Breast epithelium (tissue), 4 donors: ENCODE measurements at places on chromosomes 3 and 15. TPM values are rescaled to one million over a fixed set of nuclear protein-coding genes. Genes with fewer than 3 reads are reported as not detected.
A peak's percentile ranks its signal among the peaks of the same experiment; 100 is the strongest.

DNA sequence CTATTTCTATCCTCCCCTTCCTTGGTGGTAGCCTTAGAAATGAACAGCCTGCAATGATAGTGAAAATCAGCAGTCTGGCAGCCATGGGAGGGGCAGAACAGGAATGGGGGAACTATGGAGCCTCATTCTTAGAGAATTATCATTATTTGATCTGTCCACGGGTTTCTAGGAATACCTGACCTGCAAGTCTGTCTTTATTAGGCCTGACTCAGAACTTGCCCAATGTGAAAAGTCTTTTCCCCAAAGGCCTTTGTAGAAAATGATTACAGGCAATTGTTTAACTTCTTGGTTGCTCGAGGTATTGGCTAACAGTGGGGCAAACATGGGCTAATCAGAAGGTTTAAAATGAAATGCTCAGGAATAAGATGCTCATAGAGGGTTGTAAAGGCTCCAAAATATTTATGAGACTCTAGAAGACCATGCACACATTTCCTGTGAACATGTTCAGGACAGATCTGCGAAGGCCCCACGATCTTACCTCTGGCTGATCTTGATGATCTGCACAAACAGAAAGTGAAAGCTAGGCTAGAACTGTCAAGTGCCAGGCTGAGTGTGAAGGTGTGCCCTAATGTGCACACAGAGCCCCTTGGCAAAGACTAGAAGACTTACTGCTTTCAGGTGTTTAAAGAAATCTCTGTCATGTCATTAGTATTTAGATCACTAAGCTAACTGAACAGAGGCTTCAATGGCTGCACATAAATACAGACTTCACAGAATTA, 39.6 kb upstream of the LAMP3 start:
- DNase-seq: no peak

DNA sequence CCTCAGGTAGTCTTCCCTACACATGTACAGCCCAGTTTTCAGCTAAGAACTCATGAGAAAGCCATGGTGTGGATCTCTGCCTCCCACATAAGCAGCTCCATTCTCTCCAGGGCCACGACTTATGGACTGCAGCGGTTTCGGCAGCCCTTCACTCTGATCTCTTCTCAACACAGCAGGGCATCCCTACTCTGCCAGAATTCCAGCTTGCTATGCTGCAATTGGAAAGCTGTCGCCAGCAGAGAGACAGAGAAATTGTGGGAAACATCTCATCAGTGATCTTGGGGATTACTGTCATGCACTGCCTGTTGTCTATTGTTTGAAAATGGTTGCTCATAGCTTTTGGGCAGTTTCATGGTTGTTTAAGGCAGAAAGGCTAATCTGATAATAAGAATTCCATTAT, 11.9 kb upstream of the BLM start:
- DNase-seq: no peak

STRIT1 gene
- not detected for total RNA-seq

DNA sequence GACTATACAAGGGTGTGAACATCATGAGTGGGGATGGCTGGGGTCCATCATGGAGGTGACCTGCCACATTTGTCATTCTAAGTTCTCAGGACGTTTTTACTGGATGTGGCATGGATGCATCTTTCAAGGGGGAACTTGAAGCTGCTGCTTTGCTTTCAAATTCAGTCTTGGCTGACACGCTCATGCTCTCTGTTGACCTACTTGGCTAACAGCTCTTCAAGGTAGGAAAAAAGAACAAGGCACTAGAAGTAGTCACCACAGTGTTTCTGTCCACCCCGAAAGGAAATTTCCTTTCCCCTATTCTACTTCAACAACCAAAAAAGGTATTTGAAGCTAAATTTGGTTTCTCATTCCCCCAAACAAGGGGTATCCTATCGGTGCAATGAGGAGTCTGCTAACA, 15.0 kb downstream of the STIMATE start:
- DNase-seq: no peak

GRCh38 chr15:78402061-78402610, 35.9 kb upstream of the IREB2 start:
- no peak for DNase-seq

GRCh38 chr3:45612918-45613602, 18.5 kb downstream of the LIMD1 start:
- no peak for DNase-seq

DNA sequence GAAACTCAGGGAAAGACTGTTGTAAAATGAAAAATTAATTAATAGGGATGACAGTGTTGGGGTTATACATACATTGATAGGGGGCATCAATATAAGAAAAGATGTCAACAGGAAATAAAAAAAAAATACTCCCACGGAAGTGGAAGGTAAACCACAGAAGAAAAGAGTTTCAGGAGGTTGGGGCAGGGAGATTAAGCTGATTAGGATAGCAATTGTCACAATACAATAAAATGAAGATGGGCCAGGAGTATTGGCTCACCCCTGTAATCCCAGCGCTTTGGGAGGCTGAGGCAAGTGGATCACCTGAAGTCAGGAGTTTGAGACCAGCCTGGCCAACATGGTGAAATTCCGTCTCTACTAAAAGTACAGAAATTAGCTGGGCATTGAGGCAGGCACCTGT, 536.1 kb downstream of the AGBL1 start:
- no peak for DNase-seq

DNA sequence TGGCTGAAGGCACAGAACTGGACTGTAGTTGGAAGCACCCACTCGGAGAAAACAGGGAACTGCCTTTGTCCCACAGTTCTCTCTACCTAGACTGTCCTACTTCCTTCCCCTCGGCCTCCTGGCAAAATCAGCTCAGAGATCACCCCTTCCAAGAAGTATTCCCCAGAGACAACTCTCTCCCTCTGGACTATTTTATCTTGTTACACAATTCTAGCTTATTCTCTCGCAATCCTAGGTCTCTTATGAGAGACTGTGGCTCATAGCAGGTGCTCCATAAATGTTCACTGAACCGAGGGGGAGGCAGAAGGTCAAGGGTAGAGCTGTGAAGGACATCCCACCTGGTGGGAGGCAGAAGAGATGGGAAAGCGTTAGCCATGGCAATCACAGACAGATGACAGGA, 10.6 kb downstream of the HEG1 start:
- DNase-seq: no peak

DNA sequence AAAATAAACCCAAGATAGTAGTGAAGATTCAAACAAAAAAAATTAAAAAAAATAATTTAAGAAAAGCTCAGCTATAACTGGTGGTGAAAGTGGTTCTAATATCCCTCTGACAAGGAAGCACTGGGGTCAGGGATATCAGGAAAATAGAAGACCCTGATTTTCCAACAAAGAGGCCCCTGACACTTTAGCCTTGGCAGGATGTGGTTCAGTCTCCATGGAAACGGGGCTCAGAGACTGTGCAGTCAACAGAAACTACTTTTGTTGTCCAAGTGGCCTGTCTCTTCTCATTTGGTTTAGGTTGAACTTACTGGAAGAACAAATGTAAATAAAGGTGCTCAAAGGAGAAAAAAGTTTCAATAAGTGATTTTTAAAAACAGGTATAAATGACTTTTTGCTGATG, 27.2 kb downstream of the INTS14 start:
- DNase-seq: no peak

SYNPR gene
- not detected for total RNA-seq

- DNase-seq: no peak
Measured at GRCh38 chr3:127822041-127822681, at the start of gene MGLL. TSS of gene MGLL (minus strand) at chr3:127822515. CDS start at chr3:127822318, 197 bp downstream.

- DNase-seq: peak; percentile 83
Measured at GRCh38 chr3:128993461-128994172, at the start of gene CFAP92. TSS of gene CFAP92 (minus strand) at chr3:128994076. CDS start at chr3:128993304, 772 bp downstream.

DNA sequence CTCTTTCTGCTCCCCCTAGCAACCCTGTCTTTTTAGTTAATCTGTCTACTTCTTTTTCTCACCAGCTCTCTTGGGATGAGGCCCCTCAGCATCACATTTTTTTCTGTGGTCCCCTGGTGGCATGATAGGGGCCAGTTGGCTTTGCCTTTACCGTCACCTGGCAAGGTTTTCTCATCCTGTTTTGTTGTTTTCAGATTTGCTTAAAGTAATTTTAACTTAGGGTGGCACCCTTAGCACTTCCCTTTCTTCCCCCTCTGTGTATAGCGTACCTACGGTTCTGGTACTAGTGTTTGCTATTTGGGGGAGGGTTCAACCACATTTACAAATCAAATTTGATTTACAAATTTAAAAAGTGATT, 35.6 kb downstream of the PDCD6IP start:
- no peak for DNase-seq

DNA sequence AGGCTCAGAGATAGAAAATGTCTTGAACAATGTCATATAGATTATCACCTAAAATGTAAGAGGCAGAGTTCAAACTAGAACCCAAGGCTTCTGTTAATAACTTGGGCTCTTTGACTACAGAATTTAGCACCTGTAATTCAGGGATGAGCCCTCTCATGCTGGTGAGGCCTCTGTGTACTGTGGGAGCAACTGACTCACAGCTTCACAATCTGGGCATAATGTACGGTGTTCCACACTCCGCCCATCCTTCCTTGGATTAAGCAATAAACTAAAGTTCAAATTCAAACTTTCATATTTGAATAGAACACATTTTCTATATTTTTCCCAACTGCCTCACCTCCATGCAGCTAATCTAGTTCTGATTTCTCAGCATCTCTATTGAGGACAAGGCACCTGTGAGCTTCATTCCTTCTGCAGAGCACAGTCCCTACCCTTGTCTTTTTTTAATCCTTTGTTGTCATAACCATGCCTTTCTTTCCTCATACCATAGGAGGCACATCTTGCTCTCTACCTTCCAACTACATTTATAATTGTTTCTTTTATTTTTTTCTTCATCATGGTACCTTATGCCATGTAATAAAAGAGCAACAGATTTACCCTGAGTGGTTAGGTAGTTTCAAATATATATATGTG, 392.1 kb downstream of the NLGN1 start:
- DNase-seq: no peak

DNA sequence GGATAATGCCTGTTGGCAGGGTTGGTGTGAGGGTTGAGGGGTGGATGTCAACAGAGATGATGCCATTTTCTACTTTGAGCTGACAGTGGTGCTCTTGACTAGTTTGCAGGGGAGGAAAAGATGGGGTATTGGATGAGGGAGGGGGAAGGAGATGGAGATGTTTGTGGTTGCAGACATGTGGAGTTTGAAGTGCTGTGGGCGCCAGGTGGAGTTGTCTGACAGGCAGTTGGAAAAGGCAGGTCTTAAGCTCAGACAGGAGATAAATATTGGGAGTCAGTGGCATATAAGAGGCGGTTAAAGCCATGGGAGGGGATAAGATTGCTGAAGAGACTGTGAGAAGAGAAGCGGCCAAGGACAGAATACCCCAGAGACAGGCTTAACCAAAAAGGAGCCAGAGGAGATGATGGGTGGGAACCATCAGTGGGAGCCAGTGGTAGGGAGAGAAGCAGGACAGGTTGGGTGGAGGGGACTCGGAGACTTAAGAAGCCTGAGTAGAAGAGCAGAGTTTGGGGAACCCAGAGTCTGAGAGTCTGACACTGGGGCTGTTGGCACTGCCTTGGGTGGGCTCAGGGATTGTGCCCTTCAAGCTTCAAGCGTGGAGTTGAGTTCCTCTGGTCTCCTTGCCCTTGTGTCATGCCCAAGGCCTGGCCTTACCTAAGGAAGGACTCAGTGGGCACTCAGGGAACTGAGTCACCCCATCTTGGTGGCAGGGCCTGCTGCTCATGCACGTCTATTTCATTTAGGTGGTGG, 13.9 kb downstream of the COPG1 start:
- no peak for DNase-seq

- no peak for DNase-seq
Measured at GRCh38 chr3:195751560-195751959, 30.8 kb downstream of the MUC20 start.

AGTR1 gene
- 20.3 TPM for total RNA-seq

TMF1 gene
- 33.4 TPM for total RNA-seq

CCNB2 gene
- total RNA-seq: 3.5 TPM

DNA sequence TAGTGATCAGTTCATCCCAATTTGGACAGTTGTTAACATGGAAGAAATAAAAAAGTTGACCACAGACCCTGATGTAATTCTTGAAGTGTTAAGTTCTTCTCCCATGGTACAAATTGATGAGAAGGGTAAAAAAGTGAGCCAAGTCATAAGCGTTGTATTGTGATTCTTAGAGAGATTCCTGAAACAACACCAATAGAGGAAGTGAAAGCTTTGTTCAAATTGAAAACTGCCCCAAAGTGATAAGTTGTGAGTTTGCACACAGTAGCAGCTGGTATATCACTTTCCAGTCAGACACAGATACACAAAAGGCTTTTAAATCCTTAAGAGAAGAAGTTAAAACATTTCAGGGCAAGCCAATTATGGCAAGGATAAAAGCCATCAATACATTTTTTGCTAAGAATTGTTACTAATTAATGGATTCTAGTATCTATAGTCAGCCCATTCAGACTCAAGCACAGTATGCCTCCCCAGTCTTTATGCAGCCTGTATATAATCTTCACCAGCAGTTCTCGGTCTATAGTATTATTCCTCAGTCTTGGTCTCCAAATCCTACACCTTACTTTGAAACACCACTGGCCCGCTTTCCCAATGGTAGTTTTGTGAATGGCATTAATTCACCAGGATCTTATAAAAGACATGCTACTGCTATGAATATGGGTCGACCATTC, 38.2 kb downstream of the CDIN1 start:
- DNase-seq: no peak

GRCh38 chr3:195200010-195200822, 70.7 kb downstream of the XXYLT1 start:
- no peak for DNase-seq

- no peak for DNase-seq
Measured at GRCh38 chr3:103873897-103874545, 1439.2 kb downstream of the ZPLD1 start.

WDR49 gene
- total RNA-seq: 0.98 TPM

SLC38A3 gene
- total RNA-seq: 0.98 TPM

IGSF10 gene
- total RNA-seq: 15.5 TPM

FBXO40 gene
- total RNA-seq: not detected

GRCh38 chr3:50211930-50212329, 6.9 kb downstream of the SLC38A3 start:
- no peak for DNase-seq

SIDT1 gene
- 95.0 TPM for total RNA-seq

- DNase-seq: no peak
Measured at GRCh38 chr3:137514853-137515252, 249.3 kb upstream of the SOX14 start.

- DNase-seq: no peak
Measured at GRCh38 chr3:183394150-183394549, 34.3 kb downstream of the MCF2L2 start.

SKOR1 gene
- 1.8 TPM for total RNA-seq

TMOD3 gene
- 24.9 TPM for total RNA-seq

CHRM5 gene
- total RNA-seq: not detected

RASL12 gene
- 20.3 TPM for total RNA-seq
